Activated naive CD8-positive, alpha-beta T cell treated with anti-CD3 and anti-CD28 coated beads, Interleukin-2, amount 10 ng/mL, durations not matched to agents 7 days and 5 days (primary cell): ENCODE measurements at places on chromosomes 7 and 10. TPM values are rescaled to one million over a fixed set of nuclear protein-coding genes. Genes with fewer than 3 reads are reported as not detected.

NME8 gene
- not detected for total RNA-seq

JCAD gene
- 0.03 TPM for total RNA-seq

SLC37A3 gene
- total RNA-seq: 33.6 TPM

PIP gene
- total RNA-seq: not detected

MMP21 gene
- total RNA-seq: 0.20 TPM

ZFYVE27 gene
- total RNA-seq: 43.4 TPM

PLEKHS1 gene
- not detected for total RNA-seq

NUB1 gene
- total RNA-seq: 91.8 TPM

CPN1 gene
- total RNA-seq: not detected

TUBGCP2 gene
- 69.3 TPM for total RNA-seq

FAM20C gene
- total RNA-seq: 4.1 TPM

LAMB1 gene
- total RNA-seq: not detected

SEPTIN14 gene
- not detected for total RNA-seq

NAT16 gene
- total RNA-seq: not detected

MKI67 gene
- 280 TPM for total RNA-seq

FAM25C gene
- total RNA-seq: not detected

CPA2 gene
- total RNA-seq: not detected

GIMAP5 gene
- total RNA-seq: 123 TPM

FAM25A gene
- not detected for total RNA-seq

ATRNL1 gene
- not detected for total RNA-seq

DNAJB12 gene
- 26.5 TPM for total RNA-seq

CDC14C gene
- total RNA-seq: not detected

GALNT17 gene
- not detected for total RNA-seq

GPR26 gene
- total RNA-seq: not detected

BUB3 gene
- 254 TPM for total RNA-seq

CARD11 gene
- total RNA-seq: 140 TPM

ZNF722 gene
- total RNA-seq: not detected

MSRB2 gene
- 11.1 TPM for total RNA-seq

TUBAL3 gene
- not detected for total RNA-seq

PON2 gene
- 6.5 TPM for total RNA-seq

CACNB2 gene
- total RNA-seq: not detected

CYP3A4 gene
- total RNA-seq: not detected

SPDYE9 gene
- not detected for total RNA-seq

KLF14 gene
- total RNA-seq: not detected

CCZ1B gene
- 64.0 TPM for total RNA-seq

LRRC17 gene
- not detected for total RNA-seq

HHEX gene
- total RNA-seq: not detected

DYDC2 gene
- not detected for total RNA-seq

ASB10 gene
- total RNA-seq: not detected

FRMPD2 gene
- total RNA-seq: not detected

CFAP46 gene
- not detected for total RNA-seq

CNPY1 gene
- not detected for total RNA-seq

WNT8B gene
- total RNA-seq: 0.91 TPM

CALCR gene
- not detected for total RNA-seq

SFRP5 gene
- total RNA-seq: 0.23 TPM

ADAM22 gene
- 4.6 TPM for total RNA-seq

GPR15LG gene
- total RNA-seq: not detected

CRYGN gene
- 0.25 TPM for total RNA-seq

TACR2 gene
- total RNA-seq: not detected

NKX1-2 gene
- not detected for total RNA-seq

CCDC3 gene
- not detected for total RNA-seq

ARHGEF5 gene
- 7.7 TPM for total RNA-seq

LIPM gene
- not detected for total RNA-seq

IRF5 gene
- total RNA-seq: 7.7 TPM
